ENCODE measurements at places on chromosomes 3 and 15.
A peak's percentile ranks its signal among the peaks of the same experiment; 100 is the strongest.

DNA sequence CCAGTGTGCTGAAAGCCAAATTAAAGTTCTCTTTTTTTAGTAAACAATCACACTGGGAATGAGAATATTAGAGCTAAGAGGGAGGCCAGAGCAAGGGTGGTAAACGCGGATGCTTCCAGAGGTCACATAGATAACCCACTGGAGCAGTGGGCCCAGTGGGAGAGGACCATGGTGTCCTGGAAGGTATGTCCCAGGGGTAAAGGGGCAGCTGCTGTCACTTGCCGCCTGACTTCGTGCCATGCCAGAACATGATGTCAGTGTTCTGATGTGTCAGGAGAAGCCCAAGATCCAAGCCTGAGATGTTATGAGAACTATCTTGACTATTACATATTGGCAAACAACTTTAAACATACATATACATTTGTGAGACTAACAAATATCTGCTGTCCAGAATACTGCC is 211.9 kb upstream of the IL12A start:
- no peak for DNase-seq

- DNase-seq, result no peak
Observed at GRCh38 chr15:100180921-100181320, 160.9 kb downstream of the ADAMTS17 start.

DNA sequence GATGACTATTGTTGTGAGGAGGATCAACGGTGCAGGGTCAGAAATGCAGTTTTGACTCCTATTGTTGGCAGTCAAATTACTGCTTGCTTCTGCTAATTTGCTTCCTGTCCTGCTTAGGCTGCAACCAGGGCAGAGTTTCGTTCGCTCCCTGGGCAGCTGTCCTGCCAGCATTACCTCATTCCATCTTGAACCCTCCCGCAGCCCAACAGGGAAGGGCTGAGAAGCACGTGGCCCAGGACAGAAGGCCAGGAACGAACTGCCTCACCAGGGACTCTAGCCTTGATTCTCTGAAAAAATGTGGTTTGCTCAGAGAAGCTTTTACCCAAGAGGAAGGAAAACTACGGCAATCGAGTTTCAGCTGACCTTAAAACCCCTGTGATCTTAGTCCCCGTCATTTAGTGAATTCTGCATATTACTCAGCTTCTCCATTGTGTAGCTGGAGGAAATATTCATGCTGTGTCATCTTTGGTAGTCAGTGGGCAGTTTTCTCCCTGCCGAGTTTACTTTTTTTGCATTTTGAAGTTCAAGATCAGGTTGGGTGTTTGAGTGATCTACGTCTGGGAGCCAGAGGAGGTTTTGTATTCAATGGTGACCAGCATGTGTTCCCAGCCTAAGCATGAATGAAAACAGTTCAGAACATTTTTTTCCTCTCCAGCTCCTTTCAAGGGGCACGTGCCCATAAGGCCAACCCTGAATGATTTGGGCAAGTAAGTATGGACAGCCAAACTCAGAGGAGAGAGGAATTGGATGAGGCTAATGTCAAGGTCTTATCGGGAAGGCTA is 23.0 kb downstream of the TLNRD1 start:
- DNase-seq, result no peak

- peak; percentile 9 for DNase-seq
Observed at GRCh38 chr3:59052803-59053411, 3.1 kb upstream of the CFAP20DC start.

GRCh38 chr3:9946112-9947024 is 5.8 kb downstream of the PRRT3 start:
- DNase-seq, result peak; percentile 93

DNA sequence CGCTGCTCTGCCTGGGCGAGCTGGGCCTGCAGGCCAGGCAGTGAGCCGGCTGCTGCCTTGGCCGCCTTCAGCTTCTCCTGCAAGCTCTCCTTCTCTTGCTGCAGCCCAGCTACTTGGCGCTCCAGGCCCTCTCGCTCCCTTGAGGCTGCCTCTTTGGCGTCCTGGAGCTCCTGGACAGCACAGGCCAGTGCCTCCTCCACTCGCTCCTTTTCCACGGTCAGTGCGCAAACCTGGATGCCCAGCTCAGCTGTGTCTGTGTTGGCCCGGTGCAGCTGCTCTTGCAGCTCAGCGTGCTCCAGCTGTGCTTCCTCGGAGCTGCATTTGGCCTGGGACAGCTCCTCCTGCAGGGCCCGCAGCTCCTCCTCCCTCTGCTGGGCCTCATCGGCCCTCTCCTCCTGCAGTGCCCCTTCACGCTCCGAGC is 23.1 kb downstream of the CXCR6 start:
- DNase-seq, result no peak

GRCh38 chr15:59524331-59524731 is 86.3 kb downstream of the FAM81A start:
- no peak for DNase-seq

DNA sequence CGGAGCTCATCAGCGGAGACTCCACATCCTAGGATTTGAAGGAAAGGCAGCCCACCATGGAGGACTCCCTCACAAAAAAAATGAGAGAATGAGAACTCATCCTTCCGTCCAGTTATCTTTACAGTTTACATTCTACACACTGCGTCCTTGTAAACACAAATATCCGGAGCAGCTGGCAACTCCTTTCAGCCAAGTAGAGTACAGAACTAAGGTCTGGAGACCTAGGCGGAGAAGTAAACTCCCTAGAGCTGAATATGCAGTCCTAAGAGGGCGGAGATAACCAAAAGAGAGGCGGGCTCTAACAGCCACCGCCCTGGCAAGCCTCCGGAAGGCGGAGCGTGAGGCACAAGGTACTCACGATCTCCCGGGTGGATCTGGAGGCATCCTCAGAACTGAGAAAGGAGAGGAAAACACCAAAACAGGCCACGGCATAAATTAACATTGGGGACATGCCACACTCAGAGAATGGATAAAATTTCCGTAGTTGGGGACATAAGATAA is 924 bp upstream of the SIN3A start:
- peak; percentile 77 for DNase-seq

- no peak for DNase-seq
Observed at GRCh38 chr15:56640127-56640526, 93.2 kb downstream of the ZNF280D start.

Measured in Caco-2 (cell line).